CD4-positive, alpha-beta T cell (primary cell): ENCODE measurements at places on chromosomes 11 and 22.

GRCh38 chr11:80118073-80118472 lies 677.2 kb upstream of the TENM4 start:
- no peak for DNase-seq

DNA sequence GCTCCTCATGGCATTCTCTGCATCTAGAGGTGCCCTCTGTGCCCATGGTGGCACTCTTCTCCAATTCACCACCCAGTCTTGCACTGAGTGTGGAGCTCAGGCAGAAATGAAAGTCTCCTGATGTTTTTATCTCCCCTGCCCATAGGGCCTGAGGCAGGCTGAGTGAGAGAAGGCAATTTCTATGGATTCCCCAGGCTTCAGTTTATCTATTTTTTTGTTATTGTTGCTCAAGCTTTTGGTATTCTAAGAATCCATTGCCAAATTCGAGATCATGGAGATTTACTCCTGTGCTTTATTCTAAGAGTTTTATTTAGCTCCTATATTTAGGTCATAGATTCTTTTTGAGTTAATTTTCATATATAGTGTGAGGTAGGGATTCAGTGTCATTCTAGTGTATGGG lies 40.7 kb downstream of the TSPAN18 start:
- no peak for DNase-seq

DNA sequence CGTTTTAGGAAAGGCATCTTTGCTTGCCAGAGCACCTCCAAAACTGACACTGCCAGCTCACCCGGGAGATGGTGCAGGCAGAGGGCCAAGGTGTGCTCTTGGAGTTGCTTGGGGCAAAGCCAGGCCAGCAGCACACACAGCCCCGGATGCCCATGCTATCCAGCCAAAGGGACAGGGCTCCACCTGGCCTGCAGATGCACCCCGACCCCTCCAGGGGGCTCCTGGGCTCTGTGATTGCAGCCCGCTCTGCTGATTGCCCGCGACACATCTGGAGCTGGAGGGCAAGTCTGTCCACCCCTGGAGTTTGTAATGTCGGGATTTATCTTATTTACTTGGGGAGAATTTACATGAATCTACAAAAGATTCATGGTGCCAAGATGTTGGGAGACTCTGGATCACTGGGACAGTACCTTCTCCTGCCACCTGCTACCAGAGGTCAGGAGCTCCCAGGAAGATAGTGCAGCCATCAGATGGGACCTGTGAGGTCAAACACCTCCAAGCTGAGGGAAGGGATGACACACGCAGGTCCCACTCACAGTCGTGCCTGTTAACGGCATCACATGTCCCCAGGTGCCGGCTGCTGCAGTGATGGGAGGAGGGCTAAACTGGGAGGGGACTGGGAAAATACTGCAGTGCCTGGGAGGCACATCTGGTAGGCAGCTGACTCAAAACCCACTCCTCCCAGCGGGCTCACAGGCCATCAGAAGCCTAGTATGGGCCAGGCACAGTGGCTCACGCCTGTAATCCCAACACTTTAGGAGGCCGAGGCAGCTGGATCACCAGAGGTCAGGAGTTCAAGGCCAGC lies 17.2 kb downstream of the CBX7 start:
- peak; percentile 35 for DNase-seq

DNA sequence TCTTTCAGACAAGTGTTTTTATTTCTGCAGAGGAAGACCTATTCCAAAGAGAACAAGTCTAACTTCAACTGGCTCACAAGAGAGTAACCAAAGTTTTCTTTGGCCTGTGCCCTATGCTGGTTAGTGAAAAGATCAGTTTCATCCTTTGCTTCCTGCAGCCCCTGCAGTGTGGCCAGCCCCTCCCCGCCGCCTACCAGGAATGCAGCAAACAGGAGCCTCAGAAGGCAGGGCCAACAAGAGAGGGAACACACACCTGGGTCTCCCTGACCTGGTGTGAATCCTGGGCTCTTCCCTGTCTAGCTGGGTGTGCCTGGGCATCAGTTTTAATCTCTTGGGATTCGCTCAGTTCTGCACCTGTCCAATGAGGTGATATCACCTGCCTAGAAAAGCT lies 21.5 kb upstream of the SCARF2 start:
- DNase-seq, result no peak

GRCh38 chr22:42269432-42270175 lies 849 bp downstream of the TCF20 start:
- DNase-seq, result peak; percentile 47

DNA sequence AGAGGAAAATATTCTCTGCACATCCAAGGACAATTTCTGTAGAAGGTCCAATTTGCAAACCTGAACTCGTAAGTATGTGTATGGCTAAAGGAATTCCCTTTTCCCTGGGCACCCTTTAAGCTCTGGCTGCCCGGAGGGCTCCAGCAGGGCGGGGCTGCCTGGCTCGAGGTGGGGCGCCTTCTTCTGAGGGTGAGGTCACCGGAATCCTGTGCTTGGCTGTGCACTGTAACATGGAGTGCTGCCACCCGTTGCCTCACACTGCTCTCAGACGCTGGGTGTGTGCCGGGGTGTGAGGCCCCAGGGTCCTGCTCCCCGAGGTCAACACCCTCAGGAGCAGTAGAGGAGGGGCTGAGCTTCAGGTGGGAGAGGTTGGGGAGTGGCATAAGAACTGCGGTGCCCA lies 61.5 kb downstream of the SYN3 start:
- DNase-seq, result no peak

GRCh38 chr11:79092791-79093353 lies 348.0 kb downstream of the TENM4 start:
- no peak for DNase-seq

DNA sequence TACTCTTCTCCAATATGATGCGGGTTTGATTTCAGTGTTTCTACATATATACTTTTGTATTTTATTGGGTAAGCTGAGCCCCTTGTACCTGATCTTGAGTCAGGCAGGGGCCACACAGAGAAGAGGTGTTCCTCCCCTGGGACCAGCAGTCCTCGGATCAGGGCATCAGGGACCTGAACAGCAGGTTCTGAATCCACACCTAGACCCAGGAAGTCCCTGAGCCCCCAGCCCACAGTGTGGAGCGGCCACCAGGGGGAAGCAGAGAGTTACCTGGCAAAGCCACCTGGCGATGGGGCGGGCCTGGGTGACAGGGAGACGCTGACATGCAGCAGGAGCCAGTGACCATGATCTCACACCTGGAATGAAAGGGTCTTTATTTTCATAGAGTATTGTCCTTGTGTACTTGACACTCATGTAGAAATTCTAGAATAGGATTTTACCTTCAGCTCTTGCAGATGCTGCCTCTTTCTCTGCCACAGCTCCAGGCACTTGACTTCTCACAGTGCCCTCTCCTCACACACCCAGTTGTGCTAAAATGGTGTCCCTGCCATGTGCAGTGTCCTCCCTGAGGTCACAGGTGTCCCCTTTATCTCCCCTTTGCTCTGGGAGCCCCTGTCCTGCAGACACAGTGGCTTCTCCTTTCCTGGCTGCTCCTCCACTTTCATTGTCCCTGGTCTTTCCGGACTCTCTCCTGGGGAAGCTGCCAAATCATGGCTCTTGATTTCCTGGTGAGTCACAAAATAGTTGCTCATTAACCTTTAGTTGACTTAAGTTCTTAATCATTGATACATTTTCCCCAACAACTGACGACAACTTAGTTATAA lies 48.5 kb downstream of the GGTLC2 start:
- DNase-seq, result peak; percentile 56
